ENCODE measurements at places on chromosomes 5 and 9.

DNA sequence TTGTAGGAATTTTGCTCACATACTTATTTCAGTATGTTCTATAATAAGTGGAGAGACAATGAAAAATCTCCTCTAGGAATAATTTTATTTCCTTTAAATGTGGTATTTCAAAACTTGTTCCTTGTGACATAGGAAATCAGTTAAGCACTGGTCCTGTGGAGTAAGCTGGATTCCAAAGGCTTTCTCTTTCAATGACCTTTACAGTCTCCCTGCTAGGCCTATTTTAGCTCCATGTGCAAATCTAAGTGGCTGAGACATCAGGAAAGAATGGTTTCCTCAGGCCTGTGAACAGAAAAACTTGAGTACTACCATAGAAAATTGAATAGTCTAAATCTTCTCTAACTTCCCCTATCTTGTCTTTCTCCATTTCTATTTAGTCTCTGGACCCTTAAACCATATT lies 514.2 kb upstream of the TLE4 start:
- DNase-seq, result no peak

DNA sequence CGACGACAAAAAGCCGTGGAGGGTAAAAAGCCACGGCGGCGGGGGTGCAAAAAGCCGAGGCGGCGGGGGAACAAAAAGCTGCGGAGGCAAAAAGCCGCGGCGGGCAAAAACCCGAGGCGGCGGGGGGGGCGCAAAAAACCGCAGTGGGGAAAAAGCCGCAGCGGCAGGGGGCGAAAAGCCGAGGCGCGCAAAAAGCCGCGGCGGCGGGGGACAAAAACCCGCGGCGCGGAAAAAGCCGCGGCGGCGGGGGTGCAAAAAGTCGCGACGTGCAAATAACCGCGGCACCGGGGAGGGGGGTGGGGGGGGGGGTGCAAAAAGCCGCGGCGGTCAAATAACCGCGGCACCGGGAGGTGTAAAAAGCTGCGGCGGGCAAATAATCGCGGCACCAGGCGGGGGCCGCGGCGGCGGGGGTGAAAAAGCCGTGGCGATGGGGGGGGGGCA lies 511.5 kb downstream of the FOXD4L5 start:
- no peak for DNase-seq

GRCh38 chr5:93511445-93511844 lies 69.6 kb downstream of the NR2F1-AS1 start:
- DNase-seq, result no peak

GRCh38 chr9:125659954-125660353 lies 47.1 kb downstream of the MAPKAP1 start:
- DNase-seq, result no peak

DNA sequence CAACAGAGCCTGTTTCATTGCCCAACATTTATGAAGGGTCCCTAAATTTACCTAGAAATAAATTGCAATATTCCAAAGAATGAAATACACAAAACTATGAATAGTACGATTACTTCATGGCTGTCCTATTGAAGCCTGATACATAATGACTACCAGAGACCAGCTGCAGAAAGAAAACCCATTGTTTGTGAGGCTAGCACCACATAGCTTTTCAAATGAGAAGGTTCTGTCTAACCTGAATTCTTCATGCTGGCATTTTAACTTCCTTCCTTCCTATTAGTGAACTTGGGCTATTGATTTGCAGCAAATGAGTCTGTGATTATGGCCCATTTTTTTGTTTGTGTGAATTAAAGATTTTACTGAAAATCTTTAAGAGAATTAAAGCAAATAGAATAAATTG lies 47.3 kb downstream of the MEGF10 start:
- DNase-seq, result no peak

DNA sequence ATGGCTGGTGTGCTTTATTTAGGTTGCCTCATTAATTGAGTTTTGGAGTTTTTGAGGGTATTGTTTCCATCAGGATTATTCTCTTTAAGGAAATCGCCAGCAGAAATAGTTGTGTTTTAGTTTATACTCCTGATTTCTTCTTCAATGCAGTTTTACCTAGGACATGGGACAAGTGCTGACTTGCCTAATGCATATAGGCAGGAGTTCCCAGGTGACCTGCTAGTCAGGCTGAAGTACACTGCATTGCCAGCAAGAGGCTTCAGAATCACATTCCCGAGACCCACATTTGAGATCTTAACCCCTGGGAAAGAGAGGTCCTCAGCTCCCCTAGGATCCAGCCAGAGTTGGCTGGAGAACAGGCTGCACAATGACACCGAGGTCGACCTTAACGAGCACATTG lies 1.5 kb upstream of the OR1N2 start:
- DNase-seq, result no peak

GRCh38 chr5:68500813-68501212 lies 285.3 kb downstream of the PIK3R1 start:
- no peak for DNase-seq

GRCh38 chr5:5192681-5193080 lies 52.6 kb downstream of the ADAMTS16 start:
- no peak for DNase-seq

GRCh38 chr9:21684831-21685362 lies 117.5 kb upstream of the MTAP start:
- DNase-seq, result no peak

DNA sequence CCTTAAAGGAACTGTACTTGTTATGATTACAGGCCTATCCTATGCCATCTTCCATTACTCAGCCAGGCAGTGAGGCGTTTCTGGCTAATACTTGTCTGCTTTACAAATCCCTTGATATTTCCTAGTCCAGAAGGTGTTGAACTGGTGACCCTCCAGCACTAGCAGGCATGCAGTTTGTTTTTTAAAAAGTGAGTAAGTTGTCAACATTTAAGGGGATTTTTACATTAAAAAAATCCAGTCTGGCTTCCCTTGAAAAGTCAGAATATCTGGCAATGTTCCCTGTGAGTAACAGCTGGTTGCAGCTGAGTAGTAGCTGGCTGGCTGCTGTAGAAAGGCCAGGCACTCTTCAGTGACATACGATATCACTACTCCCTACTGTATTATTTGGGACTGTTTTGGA lies 21.8 kb downstream of the GRIN3A start:
- DNase-seq, result no peak

GRCh38 chr5:117077142-117077541 lies 502.5 kb upstream of the SEMA6A start:
- DNase-seq, result peak; percentile 30

DNA sequence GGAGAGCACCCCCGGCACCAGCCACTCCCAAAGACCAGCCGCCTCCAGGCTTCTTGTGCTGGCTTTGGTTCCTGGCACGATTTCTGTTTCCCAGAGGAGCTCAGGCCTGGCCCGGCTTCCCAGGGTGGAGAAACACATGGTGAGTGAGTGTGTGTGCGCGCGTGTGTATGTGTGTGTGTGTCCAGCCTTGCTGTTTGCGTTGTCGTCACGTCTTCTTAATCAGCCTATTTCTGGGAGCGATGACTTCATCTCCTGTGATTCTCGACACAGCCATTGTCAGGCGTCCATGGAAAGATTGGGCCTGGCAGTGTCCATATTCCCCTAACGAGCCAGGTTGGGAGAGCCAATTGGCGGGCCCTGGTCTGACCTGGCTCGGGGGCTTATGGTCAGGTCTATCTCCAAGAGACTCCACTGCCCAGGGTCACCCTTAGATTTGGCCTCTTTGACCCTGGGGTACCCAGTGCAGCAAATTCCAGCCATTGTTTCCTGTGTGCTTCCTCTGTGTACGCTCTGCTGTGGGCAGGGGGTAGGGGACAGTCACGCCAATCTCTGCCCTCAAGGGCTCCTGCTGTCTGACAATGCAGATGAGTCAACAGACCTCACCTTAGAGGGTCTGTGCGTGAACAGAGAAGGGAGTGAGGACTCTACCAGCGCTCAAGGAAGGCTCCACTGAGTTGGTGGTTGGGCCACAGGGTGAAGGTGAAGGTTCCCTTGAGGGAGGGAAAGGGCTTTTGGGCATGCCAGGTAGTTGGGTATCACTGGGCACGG lies 73.8 kb downstream of the DAB2IP start:
- no peak for DNase-seq

- no peak for DNase-seq
These were observed 10.6 kb downstream of the CDKN2A start for GRCh38 chr9:21983561-21983935.

DNA sequence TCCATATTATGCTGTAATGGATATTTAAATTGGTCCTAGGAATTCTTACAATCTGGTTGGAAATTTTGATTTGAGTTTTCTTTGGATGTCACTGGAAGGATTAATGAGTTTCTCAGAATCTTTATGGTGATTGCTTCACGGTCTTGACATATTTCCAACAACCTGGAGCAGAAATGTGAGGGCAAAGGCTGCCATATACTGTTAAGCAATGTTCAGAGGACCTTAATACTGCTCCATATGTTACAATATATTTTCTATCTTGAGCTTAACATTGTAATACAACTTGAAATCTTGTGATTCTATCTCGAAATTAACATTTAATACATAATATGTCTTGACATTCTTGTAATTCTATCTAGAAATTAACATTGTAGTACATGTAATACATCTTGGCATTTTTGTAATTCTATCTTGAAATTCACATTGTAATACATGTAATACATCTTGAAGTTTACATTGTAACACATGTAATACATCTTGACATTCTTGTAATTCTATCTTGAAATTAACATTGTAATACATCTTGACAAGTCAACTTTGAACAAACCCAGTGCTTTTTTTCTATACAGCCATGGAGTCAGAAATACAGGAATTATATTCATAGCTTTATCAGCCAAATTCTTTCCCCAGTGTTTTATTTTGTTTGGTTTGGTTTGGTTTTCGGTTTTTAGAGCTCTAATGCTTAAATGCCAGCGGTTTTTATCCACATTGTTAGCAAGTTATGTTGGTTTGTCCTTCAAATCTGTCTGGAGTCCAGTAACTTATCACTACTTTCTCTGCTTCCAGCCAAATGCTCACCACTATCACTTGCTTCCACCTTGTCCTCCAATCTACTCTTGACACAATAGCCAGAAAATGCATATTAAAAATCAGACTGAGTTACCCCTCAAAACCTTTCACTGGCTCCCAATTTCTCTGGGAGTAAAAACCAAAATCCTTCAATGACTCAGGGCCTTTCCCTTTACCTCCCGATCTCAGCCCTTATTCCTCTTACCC lies 3.0 kb upstream of the TUT7 start:
- no peak for DNase-seq
